Cardiac muscle cell (in vitro differentiated cells and primary cell): ENCODE measurements at places on chromosomes 5 and 9.
A peak's percentile ranks its signal among the peaks of the same experiment; 100 is the strongest.

DNA sequence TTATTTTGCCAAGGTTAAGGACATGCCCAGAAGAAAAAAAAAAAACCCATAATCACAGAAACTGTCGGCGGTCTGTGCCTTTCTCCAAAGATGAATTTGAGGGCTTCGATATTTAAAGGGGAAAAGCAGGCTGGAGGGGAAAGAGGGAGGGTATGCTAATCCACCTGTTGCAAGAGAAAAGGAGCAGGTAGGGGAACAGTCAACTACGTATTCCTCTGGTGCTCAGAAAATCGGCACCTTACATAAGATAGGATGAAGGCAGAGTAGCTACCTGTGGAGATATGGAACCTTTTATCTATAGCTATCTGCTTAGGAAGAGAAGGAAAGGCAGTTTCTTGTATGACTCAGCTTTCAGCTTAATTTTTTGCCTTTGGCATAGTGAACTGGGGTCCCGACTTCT lies 77.7 kb downstream of the PTCD2 start:
- no peak for DNase-seq

- DNase-seq = no peak
Observed at GRCh38 chr9:93952784-93953495, 2.2 kb downstream of the BARX1 start.

- no peak for DNase-seq
Observed at GRCh38 chr9:127537792-127538191, 74.3 kb upstream of the STXBP1 start.

DNA sequence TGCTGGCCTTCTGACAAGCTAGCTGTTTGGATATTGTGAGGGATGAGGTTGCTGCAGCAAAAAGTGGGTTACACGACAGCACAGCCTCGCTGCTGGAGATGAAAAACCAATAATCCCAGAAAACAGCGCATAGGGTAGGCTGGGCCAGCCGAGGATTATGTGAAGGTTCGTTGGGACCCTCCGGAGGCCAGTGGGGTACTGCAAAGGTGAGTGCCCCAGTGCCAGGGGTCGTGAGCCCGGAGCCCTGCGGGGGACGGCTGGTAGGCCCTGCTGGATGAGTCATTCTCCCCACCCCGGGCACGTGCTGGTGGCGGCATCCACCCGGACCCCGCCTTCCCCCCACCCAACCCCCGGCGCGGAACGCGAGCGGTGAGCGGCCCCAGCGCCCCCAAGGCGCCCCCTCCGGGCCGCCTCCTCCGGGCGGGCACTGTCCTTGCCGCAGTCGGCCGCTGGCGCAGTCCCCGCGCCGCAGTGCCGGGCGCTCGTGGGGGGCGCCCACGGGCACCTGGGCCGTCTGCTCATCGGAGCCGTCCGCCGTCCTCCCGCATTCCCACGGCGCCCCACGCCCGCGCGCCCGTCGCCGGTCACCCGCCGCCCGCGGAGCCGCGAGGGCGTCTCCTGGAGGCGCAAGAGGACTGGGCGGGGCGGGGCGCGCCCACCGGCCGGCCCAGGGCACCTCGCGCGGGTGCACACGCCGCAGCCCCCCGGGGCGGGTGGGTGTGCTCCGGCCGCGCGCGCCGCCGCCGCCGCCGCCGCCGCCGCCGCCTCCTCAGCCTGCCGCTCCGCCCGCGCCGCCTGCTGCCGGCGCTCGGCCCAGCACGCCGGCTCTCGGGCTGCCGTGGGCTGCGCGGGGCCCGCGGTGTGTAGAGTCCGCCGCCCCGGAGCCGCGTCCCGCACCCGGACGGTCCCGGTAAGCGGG lies at the start of gene PHF24:
PHF24 (plus strand) TSS at position 794 of the 919 bp plus-strand sequence. CDS start 13,014 bp downstream, outside the sequence.
- peak; percentile 26 for DNase-seq

DNA sequence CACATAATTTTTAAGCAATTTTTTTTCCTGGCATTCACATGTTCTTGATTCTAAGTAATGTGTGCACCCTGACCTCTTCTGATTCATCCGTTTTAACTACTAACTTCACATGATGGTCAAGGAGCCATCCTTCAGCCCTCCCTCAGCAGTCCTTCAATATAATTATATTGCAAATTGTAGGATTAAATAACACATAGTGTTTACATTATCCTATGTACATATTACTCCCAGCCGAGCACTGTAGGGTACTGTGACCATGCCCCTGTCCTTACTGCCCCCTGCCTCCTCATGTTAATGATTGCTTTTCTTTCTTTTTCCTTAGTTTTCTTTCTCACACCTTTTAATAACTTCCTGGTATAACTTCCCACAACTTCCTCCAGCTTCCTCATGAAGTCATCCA lies 96.3 kb upstream of the FANCC start:
- DNase-seq = no peak

DNA sequence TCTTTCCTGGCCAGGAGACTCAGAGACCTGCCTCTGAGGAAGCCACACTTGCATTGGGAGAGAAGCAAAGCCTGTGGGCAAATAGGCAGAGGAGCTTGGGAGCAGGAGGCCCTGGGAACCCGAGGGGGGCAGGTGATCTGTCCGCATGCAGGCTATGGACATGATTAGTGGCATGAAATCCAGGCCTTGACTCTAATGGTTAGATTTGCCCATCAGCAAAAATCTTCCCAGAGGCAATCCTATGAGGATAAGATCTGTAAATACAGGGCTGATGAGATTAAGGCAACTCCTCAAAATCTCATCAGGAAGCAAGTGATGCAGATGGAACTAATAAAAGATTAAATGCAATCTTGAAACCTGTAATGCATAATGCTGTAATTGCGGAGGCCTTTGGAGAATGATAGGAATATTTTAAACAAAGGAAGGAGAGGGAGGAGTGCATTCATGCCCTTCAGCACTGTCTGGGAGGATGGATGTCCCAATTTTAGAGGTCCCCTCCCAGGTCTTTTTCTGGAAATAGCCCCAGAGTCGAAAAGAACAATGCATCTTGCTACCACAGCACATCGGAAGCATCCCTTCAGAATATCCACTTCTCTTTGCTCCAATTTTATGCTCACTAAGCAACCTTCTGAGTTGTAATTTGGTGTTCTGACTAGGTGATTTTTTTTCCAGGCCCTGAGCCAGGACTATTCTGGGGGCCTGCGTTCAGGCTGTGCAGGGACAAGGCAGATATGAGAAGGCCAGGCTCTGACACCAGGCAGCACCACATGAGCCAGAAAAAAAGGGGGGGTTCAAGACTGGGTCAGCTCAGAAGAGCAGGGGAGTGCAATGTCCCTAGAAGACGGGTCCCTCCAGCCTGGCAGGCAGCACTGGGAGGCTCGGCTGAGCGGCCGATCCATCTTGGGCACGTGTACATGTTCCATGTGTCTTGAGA lies 66.5 kb downstream of the MED10 start:
- no peak for DNase-seq

GRCh38 chr5:96605144-96605837 lies 56.9 kb upstream of the CAST start:
- DNase-seq = no peak

DNA sequence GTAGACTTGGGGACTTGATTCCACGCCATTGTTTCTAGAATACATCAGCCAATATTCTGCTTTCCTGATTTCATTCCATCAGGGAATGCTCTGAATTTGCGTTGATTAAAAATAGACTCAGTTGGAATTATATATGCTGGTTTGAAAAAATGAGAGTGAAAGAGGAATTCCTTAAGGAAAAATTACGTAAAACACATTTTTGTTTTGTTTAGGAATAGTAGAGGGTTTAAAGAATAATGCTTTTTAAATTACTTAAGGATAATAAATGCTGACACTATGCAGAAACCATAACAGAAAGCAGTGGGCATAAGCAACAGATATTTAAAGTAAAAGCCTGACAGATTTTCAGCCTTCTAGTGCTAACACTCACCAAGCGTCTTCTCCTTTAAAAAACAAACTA lies 235.0 kb downstream of the ADAMTS6 start:
- DNase-seq = no peak

- DNase-seq = no peak
Observed at GRCh38 chr5:156951359-156951758, 11.7 kb downstream of the TIMD4 start.

DNA sequence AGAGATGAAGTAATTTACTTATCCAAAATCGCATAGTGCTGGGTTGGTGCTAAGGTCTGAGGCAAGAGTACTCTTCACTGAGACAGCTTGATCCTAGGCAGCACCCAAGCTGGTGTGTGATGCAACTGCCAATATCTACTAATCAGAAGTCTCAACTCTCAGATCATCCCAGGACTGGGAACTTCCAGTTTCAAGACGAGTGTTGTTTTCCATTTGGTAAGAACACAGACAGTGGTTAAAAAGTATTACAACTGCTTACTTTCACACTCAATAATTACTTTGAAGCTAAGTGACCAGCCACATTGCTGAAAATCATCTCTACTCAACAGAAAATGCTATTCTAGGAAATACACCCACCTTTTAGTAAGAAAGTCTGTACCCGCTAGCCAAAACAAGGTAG lies 45.3 kb downstream of the FBXW11 start:
- DNase-seq = peak; percentile 52

GRCh38 chr9:95327239-95327865 lies 9.8 kb upstream of the FANCC start:
- DNase-seq = no peak

GRCh38 chr9:121811140-121811539 lies 159.7 kb downstream of the DAB2IP start:
- no peak for DNase-seq

GRCh38 chr5:66744040-66744439 lies 147.8 kb downstream of the MAST4 start:
- no peak for DNase-seq

DNA sequence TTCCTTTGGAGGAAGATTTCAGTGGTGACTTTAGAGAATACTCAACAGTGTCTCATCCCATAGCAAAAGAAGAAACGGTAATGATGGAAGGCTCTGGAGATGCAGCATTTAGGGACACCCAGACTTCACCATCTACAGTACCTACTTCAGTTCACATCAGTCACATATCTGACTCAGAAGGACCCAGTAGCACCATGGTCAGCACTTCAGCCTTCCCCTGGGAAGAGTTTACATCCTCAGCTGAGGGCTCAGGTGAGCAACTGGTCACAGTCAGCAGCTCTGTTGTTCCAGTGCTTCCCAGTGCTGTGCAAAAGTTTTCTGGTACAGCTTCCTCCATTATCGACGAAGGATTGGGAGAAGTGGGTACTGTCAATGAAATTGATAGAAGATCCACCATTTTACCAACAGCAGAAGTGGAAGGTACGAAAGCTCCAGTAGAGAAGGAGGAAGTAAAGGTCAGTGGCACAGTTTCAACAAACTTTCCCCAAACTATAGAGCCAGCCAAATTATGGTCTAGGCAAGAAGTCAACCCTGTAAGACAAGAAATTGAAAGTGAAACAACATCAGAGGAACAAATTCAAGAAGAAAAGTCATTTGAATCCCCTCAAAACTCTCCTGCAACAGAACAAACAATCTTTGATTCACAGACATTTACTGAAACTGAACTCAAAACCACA lies 67.4 kb downstream of the VCAN start:
- DNase-seq = no peak

GRCh38 chr9:123929177-123929869 lies 603 bp downstream of the DENND1A start:
- DNase-seq = no peak

GRCh38 chr5:55591686-55592085 lies 56.9 kb upstream of the PLPP1 start:
- DNase-seq = peak; percentile 78

DNA sequence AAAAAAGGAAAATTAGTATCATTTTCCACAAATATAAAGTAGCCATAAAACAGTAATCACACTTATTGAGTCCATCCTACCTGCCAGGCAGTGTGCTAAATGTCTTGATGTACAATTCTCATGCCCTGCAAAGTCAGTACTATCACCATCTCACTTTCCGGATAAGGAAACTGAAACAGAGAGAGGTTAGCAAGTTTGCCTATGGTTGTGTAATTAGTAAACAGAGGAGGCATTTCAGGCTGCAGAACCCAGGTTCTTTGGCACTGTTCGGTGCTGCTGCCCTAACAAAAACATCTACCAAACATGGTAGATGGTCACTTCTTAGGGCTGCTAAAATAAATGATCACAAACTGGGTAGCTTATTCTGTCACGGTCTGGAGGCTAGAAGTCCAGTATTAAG lies 22.6 kb downstream of the PLAC8L1 start:
- no peak for DNase-seq

DNA sequence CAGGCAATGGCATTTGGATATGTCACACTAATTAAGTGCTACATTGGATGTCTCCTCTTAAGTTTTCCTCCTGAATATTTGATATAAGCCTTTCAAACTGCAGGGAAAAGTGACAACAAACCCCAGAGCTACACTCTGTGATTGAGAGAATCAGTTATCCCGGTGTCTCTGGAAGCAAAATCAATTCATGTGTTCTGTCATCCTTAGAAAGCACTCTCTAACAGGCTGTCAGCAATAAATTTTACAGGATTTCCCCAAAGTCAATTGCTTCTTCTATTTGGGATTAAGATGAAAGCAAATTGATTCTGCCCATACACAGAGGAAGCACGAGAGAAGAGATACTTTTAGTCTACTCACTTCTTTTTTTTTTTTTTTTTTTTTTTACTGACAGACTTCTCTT lies 332.4 kb downstream of the CDH18 start:
- DNase-seq = no peak

DNA sequence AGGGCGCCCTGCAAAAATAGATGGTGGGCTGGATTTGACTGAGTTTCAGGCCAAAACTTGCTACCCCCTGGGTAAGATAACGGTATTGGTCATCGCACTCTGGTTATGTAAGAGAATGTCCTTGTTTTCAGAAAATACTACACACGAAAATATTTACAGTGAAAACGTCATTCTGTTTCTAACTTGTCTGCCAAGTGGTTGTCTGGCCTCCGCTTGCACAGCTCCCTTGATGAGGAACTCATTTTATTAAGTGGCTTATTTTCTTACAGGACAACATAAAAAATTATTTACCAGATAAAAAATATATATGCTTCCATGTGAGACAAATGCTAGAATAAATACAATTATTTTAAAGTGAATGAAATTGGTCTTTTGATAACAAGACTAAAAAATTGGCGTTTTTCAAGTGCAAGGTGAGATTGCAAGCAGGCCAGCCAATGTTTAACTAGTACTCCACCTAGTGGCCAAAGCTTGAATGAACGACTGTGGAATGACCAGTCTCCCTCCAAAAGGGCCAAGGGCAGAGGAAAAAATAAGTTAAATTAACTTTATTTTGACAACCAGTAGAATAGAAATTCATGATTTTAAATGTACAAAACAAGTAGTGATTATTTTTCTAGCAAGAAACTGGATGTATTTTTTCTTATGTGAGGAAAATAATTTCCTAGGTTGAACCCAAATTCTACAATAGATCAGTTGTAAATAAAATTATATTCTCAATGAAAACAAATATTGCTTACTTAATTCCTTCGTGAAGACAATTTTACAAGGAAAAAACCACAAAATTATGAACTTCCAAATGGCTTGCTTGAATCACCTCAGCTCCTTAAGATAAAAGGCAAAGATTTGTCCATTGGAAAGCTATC lies 93.2 kb downstream of the ZFAND5 start:
- peak; percentile 64 for DNase-seq

- DNase-seq = no peak
Observed at GRCh38 chr5:159017786-159018185, 81.9 kb downstream of the EBF1 start.

DNA sequence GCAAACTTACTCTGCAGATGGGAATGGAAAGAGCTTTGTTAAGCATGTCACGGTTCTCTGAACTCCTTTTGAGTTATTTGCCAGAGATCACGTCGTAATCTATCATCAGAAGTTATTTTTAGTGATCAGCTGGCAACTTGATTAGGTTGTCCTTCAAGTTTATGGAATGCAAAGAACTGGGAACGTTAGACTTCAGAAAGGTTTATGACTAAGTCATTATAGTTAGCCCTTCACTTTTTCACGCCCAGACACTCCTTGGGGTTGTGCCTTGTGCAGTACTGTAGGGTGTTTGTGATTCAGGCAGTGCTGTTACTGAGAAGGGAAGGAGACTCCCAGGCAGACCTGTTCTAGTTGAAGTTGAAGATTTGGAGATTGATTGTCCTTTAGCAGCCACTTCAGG lies 26.8 kb upstream of the PHF2 start:
- DNase-seq = no peak
